ENCODE measurements at places on chromosomes 2 and 18.
A peak's percentile ranks its signal among the peaks of the same experiment; 100 is the strongest.

DNA sequence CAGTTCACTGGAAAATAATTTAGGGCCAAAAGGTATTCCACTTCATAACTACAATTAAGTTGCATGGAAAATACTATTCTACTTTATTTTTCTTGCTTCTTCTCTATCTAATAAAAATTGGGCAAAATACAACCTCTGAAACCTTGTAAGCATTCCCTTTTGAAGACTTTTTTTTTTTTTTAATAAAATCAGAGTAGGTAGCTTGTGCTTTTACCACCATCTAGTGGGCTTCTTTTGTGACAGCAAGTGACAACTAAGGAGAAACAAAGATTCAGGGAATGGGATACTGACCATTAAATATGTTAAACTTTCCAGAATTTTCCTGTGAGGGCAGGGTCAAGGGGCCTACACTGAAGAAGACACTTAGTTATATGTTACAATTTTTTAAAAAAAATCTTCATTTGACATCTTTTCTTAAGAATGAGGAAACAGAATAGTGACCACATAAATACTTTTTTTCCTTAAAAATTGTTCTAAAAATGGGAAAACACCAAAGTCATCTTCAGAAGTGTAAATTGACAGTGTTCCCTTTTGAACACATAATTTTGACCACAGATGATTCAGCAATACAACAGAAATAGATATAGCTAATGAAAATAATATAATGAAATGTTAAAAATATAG is 1183.2 kb upstream of the ACVR2A start:
- DNase-seq: no peak

- DNase-seq: no peak
These were observed 148.6 kb downstream of the ZNF385B start for GRCh38 chr2:179712825-179713224.

DNA sequence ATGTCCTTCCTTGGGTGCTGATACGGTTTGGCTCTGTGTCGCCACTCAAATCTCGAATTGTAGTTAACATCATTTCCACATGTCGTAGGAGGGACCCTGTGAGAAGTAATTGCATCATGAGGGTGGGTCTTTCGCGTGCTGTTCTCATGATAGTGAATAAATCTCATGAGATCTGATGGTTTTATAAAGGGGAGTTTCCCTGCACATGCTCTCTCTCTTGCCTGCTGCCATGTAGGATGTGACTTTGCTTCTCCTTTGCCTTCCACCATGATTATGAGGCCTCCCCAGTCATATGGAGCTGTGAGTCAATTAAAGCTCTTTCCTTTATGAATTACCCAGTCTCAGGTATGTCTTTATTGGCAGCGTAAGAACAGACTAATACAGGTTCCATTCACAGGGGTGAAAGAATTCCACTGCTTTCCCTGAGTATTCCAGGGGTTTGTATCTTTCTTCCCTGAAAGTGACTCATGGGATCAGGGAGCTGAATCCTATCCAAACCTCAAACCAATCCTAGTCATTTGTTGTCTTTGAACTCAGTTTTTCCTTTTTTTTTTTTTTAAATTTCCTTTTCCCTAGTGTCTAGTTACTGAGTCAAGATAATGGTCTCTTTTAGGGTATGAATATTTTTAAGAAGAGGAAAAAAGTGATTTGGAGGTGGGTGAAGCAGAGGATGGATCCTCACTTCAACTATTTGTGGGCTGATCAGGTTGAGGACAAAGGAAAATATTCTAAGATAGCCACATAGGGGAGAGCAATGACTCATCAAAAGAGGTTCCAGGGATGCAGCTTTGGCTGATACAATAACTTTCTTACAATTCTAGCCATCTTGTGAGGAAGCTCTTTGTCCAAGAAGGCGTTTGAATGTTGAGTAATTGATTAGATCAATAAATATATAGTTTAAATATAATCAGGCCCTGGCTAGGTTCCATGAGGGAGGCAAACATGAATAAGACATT is 19.5 kb upstream of the KCNE4 start:
- DNase-seq: no peak

GRCh38 chr2:25842155-25842554 is 36.1 kb downstream of the ASXL2 start:
- DNase-seq: no peak

- DNase-seq: no peak
These were observed 350 bp upstream of the RNF138 start for GRCh38 chr18:32091325-32091723.

DNA sequence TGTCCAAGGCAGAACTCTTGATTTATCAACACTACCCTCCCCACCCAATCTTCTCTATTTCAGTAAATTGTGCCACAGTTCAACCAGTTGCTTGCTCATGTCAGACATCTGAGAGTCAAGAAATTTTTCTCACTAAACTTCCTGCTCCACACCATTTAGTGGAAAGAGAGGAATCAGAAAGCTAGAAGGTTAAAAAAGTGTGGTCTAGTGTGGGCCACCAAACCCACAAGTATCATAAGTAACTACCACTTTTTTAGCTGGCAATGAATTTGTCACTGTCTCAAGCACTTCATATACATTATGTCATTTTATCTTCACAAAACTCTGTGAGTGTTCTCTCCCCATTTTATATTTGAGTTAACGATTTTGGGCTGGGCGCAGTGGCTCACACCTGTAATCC is 16.6 kb upstream of the MSTN start:
- DNase-seq: no peak

- peak; percentile 73 for DNase-seq
These were observed 54.5 kb downstream of the MEMO1 start for GRCh38 chr2:31956312-31956711.

DNA sequence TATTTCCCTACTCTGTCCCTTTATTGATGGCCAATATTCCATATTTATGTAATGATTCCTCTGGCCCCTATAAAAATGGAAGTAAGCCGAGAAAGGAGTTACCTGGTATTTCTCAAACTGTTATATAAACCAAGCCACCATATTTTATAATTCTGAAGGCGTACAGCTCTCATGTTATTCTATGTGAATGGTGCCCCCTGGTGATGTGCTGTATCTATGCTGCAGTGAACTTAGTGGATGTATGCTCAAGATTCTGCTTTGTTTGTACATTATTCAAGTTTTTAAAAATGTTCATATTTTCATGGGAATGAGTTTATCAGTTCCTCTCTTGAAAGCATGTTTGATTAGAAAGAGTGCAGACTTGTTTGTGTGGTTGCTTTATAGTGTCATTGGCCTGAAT is 194.5 kb upstream of the LRRTM1 start:
- DNase-seq: no peak

GRCh38 chr2:240513549-240514287 is 44.1 kb downstream of the ANKMY1 start:
- peak; percentile 95 for DNase-seq

DNA sequence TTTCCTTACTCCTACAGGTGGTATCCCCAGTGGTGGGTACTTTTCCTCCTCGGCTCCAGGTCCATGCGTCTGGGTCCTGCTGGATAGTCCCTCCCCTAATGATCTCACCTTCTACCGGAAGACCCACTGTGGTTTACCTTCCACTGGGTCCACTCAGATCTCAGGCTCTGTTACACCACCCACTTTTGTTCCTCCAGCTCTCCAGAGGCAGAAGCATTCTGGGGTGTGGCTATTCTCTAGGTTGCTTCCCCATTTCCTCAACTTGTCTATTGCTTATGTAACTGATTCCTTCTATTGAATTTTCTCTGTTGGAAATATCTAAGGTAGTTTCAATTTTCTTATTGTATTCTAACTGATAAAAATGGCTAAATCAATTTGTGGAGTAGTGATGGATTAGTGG is 87.6 kb upstream of the GALNT5 start:
- peak; percentile 60 for DNase-seq

- DNase-seq: peak; percentile 42
These were observed 108.1 kb upstream of the SIX3 start for GRCh38 chr2:44833171-44834069.

DNA sequence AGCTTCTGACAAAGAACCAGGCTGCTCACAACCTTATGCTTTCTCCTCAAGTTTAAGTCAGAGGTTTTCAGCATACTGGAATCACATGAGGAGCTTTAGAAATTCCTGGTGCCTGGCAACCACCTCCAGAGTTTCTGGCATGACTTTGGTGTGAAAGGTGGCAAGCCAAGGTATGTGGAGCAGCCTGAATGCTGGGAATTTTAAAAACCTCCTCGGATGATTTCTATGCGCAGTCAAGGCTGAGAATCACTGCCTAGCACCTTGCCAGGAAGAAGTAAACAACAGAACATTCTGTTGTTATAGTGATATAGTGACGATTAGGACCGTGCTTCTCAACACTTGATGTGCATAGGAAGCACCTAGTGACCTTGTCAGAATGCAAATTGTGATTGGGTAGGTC is 11.7 kb downstream of the CCBE1 start:
- DNase-seq: no peak

DNA sequence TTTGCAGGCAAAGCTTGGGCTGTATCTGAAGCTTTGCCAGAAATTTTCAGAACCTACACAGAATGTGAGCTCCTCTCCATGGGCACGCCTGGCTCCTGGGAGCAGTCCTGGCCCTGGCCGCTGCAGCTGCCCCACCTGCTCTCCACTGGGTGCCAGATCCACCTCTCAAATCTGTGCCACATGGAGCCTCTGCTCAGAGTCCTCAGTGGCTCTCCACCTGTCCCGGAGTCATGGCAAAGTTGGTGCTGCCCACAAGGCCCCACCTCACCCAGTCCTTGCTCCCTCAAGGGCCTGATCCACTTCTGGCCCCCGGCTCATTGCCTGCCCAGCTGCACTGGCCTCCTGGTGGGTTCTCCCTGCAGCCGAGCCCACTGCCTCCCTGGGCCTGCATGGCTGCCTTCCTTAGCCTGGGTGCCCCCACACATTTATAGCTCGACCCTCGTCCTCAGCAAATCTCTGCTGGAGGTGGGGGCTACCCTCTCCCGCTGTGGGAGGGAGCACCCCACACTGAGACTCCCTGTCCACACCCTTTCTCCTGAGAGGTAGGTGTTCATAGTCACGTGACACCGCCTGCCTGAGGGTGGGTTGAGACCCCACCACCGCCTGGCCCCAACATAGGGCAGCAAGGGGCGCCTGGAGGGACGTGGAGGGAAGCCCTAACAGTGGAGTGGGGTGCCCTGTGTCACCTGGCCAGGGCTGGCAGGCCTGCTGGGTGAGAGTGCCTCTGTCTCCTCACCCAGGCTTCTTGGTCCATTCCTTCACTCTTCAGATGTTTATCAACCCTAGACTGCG is 224.1 kb downstream of the SH3RF3 start:
- DNase-seq: no peak

DNA sequence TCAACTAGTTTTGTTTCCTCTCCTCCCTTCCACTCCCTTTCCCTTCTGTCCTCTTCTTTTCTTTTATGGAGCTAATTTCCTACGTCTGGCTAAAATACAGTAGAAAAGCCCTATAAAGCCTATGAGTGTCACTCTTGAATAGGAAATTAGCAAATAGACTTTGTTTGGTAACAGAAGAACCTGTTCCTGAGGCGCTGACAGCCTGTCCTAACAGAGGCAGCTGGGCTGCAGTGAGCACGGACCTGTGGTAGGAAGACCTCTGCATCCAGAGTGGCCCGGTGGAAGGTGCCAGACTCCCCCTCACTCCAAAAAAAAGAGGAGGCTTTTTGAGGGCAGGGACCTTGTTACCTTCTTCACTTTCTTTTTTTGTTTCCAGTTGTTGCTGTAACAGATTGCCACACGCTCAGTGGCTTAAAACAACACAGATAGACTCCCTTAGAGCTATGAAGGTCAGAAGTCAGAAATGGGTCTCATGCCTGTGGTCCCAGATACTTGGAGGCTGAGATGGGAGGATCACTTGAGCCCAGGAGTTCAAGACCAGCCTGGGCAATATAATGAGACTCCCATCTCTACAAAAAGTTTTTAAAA is 81.2 kb upstream of the TXNDC2 start:
- DNase-seq: peak; percentile 35

GRCh38 chr2:136253288-136254004 is 135.5 kb upstream of the CXCR4 start:
- peak; percentile 70 for DNase-seq

DNA sequence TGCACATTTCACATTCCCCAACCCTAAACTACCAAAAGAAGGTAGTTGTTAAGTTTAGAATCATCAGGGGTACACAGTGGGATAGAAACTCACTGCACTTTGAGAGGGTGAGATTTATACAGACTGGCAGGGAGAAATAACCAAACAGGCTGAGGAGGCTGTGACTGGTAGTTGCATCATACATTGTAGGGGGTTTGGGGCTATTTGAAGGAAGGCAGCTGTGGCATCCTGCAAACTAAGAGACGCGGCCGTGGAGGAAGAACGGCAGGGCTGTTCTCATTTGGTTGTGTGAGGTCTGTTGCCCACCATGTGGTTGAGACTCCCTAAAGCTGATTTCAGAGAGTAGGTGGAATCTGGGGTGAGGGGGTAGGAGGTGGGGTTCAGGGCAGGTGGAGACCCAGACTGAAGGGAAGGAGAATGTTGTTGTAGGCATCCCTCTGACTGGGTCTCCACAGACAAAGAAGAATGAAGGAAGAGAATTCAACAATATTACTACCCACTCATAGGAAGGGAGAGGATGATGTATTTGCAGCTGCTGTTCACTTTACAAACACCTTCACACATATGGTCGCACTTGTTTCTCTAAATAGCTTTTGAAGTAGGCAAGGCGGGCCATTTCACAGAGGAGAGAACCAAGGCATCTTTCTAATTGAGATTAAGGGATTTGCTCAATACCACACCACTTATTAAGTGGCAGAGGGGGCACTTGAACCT is 170.9 kb upstream of the SIX2 start:
- no peak for DNase-seq

- DNase-seq: peak; percentile 90
These were observed 542.8 kb upstream of the ID2 start for GRCh38 chr2:8138923-8139667.

GRCh38 chr18:36897253-36897652 is 68.3 kb downstream of the KIAA1328 start:
- no peak for DNase-seq

GRCh38 chr2:23940718-23941620 is 706 bp downstream of the UBXN2A start:
- peak; percentile 73 for DNase-seq

DNA sequence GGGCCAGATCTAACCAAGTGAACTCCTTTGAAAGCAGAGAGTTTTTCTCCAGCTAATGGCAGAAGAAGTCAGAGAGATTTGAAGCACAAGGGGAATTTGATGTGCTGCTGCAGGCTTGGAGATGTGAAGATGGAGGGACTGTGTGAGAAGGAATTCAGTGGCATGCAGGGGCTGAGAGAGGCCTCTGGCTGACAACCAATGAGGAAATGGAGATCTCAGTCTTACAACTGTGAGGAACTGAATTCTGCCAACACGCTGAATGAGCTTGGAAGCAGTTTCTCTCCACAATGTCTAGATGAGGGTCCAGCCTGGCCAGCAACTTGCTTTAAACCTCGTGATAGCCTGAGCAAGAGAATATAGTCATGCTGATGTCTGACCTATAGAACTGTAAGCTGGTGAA is 224.1 kb upstream of the DPP10 start:
- DNase-seq: no peak

GRCh38 chr2:55482186-55482884 is 37.2 kb upstream of the CFAP36 start:
- peak; percentile 57 for DNase-seq

- peak; percentile 94 for DNase-seq
These were observed 2.8 kb downstream of the FOSL2 start for GRCh38 chr2:28395334-28396061.

- DNase-seq: no peak
These were observed 259.5 kb downstream of the MREG start for GRCh38 chr2:215753808-215754207.
